MM.1S (cell line): ENCODE measurements at places on chromosomes 16 and 17.

DNA sequence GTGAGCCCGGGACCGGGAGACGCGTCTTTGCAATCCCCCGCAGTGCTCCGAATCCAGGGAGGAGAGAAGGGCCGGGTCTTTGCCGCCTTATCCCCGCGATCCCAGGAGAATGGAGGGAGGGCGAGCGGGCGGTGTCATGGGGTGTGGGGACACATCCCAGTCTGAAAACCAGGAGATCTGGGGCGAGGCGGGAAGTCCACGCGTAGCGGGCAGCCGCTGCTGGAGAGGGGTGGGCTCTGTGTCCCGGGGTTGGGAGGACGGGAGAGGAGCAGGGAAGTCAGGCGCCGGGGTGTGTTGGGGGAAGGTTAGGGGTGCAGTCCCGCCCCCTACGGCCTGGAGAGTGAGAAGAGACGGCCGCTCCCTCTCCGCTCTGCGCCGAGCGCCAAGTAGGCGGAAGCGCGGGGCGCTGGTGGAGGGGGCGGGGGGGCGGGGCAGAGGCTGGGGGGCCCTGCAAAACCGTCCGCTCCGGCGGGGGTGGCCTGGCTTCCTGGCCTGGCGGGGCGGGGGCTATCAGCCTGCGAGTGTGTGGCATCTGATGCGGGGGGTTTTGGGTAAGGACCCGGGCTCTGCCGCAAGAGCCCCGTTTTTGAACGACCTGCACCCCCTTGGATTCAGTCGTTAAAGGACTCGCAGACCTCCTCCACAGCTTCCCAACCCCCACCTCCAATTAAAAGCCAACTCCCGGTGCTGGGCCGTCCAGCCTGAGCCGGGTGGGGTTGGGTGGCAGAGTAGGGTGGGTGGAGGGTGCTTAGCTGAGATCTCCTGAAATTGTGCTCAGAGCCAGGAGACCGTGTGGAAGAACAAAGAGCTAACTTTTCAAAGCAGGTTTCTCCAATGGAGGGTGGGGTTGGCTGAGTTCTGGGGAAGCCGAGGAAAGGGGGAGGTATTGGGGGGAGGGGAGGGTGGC lies 654 bp downstream of the LASP1 start:
- no peaks in the 10 kb centered on the region for H3K36me3 ChIP-seq
- peak overlapping the region; percentile 80; the same call in 1 of the 2 replicates for H3K27ac ChIP-seq
- peak overlapping the region; percentile 99 for H3K4me3 ChIP-seq
- H3K27me3 ChIP-seq: no peaks in the 10 kb centered on the region
- H3K4me1 ChIP-seq: peaks cover 11% of the 10 kb centered on the region
- peak; percentile 75 for DNase-seq

- no peak overlapping the region for H3K4me3 ChIP-seq
- peaks cover 26% of the 10 kb centered on the region for H3K4me1 ChIP-seq
- no peaks in the 10 kb centered on the region for H3K36me3 ChIP-seq
- peaks cover 87% of the 10 kb centered on the region for H3K27me3 ChIP-seq
Measured at GRCh38 chr17:74635418-74635817, 11.9 kb upstream of the CD300E start.

DNA sequence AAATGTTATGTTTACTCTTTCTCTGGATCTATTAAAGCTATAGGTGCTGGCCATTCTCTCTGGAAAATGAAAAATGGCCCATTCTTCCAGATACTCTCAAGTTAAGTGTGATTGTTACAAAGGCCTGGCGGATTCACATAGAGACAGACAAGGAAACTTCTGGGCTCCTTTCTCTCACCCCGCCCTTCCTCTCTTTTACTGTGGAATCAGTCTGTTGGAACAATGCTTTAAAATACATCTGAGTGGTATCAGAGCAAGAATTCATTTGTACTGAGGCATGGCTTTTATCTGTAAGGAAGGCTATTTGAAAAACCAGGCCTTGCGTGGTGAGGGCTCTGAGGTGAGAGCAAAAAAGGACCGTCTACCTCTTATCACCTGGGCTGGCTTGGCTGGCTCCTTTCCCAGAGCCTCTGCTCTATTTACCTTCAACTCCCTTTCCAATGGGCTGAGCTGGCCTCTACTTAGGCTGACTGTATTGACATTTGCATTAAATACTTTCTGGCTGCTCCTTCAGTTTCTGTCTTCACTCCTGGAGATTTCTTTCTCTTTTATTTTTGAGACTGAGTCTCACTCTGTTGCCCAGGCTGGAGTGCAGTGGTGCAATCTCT lies 274.0 kb downstream of the PHKB start:
- no peak overlapping the region for H3K4me3 ChIP-seq
- no peak overlapping the region for H3K27ac ChIP-seq
- no peaks in the 10 kb centered on the region for H3K36me3 ChIP-seq
- H3K27me3 ChIP-seq: no peaks in the 10 kb centered on the region

GRCh38 chr16:50102051-50102746 lies 36.4 kb downstream of the HEATR3 start:
- H3K27ac ChIP-seq: no peak overlapping the region
- DNase-seq: no peak
- peaks cover 19% of the 10 kb centered on the region; the same call in 1 of the 2 replicates for H3K36me3 ChIP-seq
- no peaks in the 10 kb centered on the region for H3K27me3 ChIP-seq
- H3K4me3 ChIP-seq: no peak overlapping the region
- H3K4me1 ChIP-seq: no peaks in the 10 kb centered on the region

DNA sequence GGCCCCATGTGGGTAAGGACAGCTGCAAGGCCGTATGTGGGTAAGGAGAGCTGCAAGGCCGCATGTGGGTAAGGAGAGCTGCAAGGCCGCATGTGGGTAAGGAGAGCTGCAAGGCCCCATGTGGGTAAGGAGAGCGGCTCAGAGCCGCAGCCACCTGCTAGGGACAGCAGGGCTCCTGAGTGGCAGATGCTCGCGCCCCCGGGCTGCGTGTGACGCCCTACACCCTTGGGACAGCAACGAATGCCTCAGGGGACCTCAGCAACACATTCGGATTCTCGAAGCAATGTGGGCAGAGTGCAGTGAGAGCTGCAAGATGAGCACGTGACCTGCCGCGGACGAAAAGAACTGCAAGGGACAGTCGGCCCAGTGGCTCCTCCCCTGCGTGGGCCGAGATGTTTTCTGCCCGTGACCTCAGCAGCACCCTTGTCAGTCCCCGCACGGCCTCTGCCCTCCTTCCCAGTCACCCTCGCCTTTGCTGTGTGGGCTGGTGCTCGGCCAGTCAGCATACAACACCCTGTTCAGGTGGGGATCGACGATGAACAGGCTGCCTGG lies 9.6 kb upstream of the SLC38A8 start:
- H3K36me3 ChIP-seq: no peaks in the 10 kb centered on the region
- no peak overlapping the region for H3K27ac ChIP-seq
- no peak overlapping the region for H3K4me3 ChIP-seq
- DNase-seq: no peak
- H3K4me1 ChIP-seq: no peaks in the 10 kb centered on the region

DNA sequence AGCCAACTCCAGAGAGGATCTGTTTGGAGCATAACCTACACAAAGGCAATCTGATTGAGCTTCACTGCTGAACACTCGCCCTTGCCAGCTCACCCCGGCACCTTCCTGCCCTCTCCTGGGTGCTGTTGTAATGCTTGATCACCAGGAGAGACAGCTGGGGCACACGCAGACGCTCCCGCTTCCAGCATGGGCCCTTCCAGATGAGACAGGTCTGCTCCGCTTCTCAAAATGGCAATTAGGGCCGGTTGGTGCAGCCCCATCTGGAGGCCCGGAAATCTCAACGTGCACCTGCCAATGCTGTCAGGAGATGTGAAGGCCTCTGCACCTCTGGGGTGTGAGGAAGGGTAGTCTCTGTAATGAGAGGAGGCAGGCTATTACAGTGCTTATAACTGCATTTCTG lies 206.1 kb downstream of the ABCC12 start:
- no peak overlapping the region for H3K27ac ChIP-seq
- H3K27me3 ChIP-seq: no peaks in the 10 kb centered on the region
- H3K36me3 ChIP-seq: no peaks in the 10 kb centered on the region
- H3K4me3 ChIP-seq: no peak overlapping the region
- H3K4me1 ChIP-seq: no peaks in the 10 kb centered on the region

DNA sequence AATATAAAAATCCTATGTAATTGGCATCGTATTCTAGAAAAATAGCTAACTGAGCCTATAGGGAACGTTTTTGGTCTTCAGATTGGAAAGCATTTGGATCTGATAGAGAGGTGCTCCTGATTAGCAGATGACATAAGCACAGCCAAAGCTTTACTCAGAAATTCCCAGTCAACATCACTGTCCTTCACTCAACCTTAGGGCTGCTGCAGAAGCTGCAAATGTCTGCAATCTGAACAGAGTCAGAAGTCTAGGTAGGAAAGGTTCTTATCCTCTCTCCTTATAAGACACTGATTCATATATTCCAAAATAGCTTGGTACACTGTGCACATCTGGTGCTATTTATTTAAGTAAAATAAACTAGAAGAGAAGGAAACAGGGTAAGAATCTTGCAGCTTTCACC lies 19.2 kb downstream of the STRADA start:
- H3K27me3 ChIP-seq: no peaks in the 10 kb centered on the region
- H3K36me3 ChIP-seq: no peaks in the 10 kb centered on the region
- H3K4me3 ChIP-seq: no peak overlapping the region
- no peak for DNase-seq
- no peaks in the 10 kb centered on the region for H3K4me1 ChIP-seq

DNA sequence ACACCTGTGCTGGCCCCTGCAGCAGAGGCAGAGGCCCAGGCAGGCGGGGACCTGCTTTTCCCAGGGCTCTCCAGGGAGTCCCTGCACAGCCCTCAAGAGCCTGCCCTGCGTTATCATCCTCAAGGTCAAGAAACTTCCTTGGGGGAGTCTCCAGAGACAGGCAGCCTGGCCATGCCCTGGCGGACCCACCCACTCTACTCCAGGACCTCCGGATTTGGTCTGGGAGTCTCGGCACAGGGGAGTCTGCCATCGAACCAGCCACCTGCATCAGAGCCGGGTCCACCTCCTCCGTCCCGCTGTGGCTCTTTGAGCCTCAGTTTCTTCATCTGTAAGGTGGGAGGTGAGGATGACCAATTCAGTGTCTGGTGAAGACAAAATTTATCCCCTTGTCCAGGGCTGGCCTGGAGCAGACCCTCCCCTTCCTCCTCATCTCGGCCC lies 75.3 kb upstream of the TNRC6C start:
- DNase-seq: no peak
- H3K4me1 ChIP-seq: peaks cover 29% of the 10 kb centered on the region
- H3K27me3 ChIP-seq: peaks cover 83% of the 10 kb centered on the region
- H3K36me3 ChIP-seq: no peaks in the 10 kb centered on the region

DNA sequence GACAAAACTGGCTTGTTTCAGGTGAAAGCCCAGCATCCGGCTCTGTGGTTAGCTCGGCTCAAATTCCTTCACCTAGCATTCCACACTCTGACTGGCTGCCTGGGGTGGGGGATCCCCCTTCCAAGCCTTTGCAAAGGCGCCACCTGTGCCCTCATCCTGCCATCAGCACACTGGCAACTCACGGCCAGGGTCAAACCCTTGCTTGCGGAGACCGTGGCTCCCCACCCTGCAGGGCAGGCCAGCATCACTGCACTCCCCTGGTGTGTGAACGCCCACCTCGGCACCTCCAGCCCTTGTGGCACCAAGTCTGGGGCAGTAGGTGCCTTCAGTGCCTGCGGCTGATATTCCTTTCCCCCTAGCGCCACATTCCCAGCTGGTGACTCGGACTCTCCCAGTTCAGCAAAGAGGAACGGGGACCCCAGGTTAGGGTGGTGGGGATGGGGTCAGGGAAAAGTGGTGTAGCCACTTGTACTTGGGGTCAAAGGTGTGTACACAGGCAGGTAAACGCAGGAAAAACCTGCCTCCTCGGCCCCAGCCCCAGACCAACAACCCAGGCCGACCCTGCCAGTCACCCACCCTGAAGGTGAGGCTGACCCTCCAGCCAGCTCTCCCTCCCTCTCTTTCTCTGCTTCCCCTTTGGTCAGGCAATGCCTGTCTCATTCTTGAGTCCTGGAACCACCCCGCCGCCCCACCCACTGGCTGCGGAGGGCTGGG lies 1.1 kb downstream of the FLII start:
- peak; percentile 72 for DNase-seq
- H3K4me3 ChIP-seq: peak overlapping the region; percentile 83
- no peaks in the 10 kb centered on the region for H3K27me3 ChIP-seq
- peaks cover 23% of the 10 kb centered on the region for H3K4me1 ChIP-seq

- no peaks in the 10 kb centered on the region for H3K27me3 ChIP-seq
- no peak overlapping the region for H3K4me3 ChIP-seq
- no peaks in the 10 kb centered on the region for H3K4me1 ChIP-seq
- DNase-seq: no peak
- H3K27ac ChIP-seq: no peak overlapping the region
Measured at GRCh38 chr16:48471435-48471834, 86.2 kb upstream of the SIAH1 start.

DNA sequence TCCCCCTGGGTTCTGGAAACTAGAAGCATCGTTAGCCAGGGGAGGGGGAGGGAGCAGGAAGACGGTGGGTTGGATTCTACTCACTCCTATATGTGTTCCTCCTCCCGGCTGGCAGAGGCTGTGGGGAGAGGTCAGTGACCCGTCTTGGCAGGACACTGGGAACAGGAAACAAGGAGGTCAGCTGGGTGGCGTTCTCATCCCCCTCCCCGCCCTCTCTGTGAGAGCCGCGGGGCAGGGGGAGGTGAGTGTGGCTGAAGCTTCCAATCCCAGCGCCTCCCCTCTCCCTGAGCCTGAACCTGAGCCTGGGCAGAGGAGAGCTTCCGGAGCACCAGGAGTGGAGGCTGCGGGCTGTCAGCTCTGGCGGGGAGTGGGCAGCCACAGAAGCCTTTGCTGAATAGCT lies 12.5 kb downstream of the GPRC5C start:
- peaks cover 87% of the 10 kb centered on the region for H3K27me3 ChIP-seq
- no peaks in the 10 kb centered on the region for H3K4me1 ChIP-seq
- H3K36me3 ChIP-seq: no peaks in the 10 kb centered on the region
- H3K4me3 ChIP-seq: no peak overlapping the region
- no peak for DNase-seq

- H3K27me3 ChIP-seq: no peaks in the 10 kb centered on the region
- no peaks in the 10 kb centered on the region for H3K36me3 ChIP-seq
- no peak overlapping the region for H3K27ac ChIP-seq
Measured at GRCh38 chr17:69874175-69874670, 200.8 kb upstream of the KCNJ16 start.

GRCh38 chr16:20676837-20677236 lies 20.6 kb downstream of the ACSM1 start:
- H3K4me3 ChIP-seq: no peak overlapping the region
- H3K27me3 ChIP-seq: no peaks in the 10 kb centered on the region
- H3K27ac ChIP-seq: no peak overlapping the region
- H3K4me1 ChIP-seq: no peaks in the 10 kb centered on the region
- DNase-seq: no peak

DNA sequence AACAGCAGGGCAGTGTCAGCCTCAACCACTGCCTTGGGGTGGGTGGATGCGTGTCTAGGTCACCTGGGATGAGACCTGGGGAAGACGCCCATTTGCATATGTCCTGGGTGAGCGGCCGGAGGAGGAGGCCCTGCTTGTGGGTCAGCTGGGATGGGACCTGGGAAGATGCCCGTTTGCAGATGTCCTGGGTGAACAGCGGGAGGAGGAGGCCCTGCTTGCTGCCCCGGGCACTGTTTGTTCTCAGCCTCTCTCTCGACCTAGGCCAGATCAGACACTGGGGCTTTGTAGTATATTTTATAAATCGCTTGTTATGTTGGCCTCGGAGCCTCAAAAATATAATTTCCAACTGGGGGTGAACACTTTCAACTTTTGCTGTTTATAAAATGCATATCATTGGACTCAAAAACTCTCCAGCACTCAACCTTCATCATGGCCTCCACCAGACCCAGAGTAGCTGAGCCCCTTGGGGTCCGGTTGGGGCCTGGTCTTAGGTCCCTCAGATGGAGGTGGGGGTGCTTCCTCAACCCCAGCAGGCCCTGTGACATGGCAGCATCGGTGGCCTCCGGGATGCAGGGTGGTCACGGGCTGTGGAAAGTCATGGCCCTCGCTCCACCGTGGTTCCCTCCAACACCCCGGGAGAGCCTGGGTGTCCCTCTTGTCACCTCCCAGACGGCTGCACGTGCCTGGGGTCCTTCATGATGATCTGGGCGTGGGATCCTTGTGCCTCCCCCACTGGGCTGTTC lies 17.3 kb downstream of the DBNDD1 start:
- no peaks in the 10 kb centered on the region for H3K27me3 ChIP-seq
- no peak for DNase-seq
- no peak overlapping the region for H3K27ac ChIP-seq
- no peaks in the 10 kb centered on the region for H3K4me1 ChIP-seq
- no peak overlapping the region for H3K4me3 ChIP-seq
